Activated CD4-positive, alpha-beta T cell treated with anti-CD3 and anti-CD28 coated beads, Interleukin-2, amount 10 ng/mL, durations not matched to agents 7 days and 5 days (primary cell): ENCODE measurements at places on chromosomes 1 and 21.

GRCh38 chr1:58005212-58005611, 541.3 kb downstream of the OMA1 start:
- no peak for DNase-seq

DNA sequence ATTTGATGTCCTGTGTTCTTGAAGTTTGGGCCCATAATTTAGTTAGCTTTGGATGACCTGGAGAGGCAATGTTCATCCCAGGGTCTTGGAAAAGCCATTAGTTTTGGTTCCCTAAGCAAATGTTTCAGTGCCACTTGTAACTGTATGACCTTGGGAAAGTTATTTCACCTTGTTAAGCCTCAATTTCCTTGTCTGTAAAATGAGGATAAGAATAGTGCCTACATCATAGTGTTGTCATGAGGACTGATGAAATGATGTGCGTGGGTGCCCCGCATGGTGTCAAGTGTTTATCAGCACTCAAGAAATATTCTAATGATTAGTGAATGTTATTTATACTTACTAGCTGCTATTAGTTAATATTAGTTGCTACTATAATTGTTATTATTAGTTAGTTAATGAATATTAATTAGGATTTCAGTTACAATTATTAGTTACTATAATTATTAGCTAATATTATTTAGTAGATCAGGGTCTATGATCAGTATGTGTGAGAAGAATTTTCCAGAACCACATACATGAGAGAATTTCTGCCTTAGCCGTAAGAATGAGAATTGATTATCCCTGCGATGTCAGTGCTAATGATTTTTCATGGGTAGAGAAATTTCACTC, 1.9 kb downstream of the SH3BGR start:
- DNase-seq, result no peak

DNA sequence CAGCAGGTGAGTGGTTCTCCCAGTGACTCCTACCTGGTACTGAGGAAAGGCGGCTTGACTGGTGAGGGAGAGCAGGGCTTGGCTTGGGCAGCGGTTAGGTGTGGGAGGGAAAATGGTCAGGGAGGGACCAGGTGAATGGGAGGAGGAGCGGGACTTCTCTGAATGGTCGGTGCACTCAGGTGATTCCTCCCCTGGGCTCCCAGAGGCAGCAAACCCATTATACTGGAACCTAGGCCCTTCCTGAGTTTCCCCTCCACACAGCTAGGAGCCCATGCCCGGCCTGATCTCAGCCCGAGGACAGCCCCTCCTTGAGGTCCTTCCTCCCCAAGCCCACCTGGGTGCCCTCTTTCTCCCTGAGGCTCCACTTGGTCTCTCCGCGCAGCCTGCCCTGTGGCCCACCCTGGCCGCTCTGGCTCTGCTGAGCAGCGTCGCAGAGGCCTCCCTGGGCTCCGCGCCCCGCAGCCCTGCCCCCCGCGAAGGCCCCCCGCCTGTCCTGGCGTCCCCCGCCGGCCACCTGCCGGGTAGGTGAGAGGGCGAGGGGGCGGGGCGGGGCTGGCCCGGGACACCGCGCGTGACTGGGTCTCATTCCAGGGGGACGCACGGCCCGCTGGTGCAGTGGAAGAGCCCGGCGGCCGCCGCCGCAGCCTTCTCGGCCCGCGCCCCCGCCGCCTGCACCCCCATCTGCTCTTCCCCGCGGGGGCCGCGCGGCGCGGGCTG, 2.3 kb downstream of the ARTN start:
- DNase-seq, result no peak

DNA sequence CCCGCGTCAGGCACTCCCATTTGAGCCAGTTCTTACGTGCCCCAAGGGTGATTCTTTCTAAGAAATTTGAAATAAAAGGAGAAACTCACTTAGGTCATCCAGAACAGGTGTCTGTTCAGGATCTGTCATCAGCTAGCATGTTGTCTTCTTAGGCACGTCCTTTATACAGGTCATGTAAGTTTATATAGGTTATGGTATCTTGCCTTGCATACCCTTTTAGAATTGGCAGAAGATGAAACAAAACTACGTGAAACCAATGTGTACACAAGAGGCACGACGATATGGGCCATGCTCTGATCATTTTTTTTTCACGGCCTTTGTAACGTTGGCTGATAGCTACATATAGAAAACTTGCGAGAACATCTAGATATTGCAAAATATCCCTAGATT, 579 bp upstream of the GTF2B start:
- no peak for DNase-seq

DNA sequence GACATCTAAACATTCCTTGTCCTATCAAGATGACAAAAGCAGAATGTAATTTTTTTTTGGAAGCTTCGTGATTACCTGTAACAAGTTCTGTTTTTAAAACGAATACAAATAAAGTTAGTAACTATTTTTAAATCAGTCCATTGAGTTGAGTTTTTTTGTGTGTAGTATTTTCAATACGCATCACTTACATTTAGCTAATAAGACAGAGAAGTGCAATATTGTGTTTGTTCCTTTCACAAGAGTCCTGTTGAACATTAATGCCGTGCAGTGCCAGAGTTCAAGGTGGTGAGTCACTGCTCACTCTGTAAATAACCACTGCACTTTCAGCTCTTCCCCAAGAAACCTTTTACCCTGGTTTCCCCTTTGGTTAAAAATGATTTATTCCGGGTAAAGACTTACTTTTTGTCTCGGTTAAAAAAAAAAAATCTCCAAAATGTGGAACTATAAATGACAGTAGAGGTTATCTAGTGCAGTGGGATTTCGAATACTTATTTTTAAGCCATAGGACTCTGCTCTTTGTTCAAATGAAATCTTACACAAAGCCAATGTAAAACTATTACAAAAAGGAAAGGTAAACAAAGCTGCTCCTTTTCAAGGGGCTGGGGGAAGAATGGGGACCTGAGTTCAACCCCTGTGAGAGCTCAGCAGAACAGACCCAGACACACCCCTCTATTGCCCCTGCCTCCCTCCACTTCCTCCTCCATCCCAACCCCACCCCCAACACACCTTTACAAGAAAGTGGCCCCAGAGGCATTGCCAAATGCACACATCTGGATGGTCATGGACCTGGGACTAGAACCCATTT, 14.8 kb upstream of the NCMAP start:
- DNase-seq, result peak; percentile 44

- DNase-seq, result no peak
These were observed 49.8 kb upstream of the GJB5 start for GRCh38 chr1:34705077-34705476.

GRCh38 chr1:224524679-224525078, 90.1 kb upstream of the WDR26 start:
- DNase-seq, result no peak

- DNase-seq, result peak; percentile 7
These were observed 30.1 kb upstream of the EPS15 start for GRCh38 chr1:51549016-51549619.

- no peak for DNase-seq
These were observed 27.2 kb upstream of the TADA1 start for GRCh38 chr1:166903232-166903631.

DNA sequence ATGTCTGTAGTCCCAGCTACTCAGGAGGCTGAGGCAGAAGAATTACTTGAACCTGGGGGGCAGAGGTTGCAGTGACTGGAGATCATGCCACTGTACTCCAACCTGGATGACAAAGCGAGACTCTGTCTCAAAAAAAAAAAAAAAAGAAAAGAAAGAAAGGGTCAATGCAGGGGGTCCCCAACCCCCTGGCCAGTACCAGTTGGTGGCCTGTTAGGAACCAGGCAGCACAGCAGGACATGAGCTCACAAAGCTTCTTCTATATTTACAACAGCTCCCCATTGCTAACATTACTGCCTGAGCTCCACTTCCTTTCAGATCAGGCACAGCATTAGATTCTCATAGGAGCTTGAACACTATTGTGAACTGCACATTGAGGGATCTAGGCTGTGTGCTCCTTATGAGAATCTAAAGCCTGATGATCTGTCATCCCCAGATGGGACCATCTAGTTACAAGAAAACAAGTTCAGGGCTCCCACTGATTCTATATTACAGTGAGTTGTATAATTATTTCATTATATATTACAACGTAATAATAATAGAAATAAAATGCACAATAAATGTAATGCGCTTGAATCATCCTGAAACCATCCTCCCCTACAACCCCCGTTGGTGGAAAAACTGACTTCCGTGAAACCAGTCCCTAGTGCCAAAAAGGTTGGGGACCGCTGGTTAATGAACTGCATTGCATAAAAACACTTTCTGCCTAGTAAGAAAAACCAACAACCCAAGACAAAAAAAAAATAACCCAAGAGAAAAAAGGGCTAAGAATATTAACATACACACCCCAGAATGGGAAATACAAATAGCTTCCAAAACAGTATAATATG, 2.8 kb downstream of the ZBTB8OS start:
- no peak for DNase-seq
